ENCODE measurements at places on chromosomes 3 and 15. TPM values are rescaled to one million over a fixed set of nuclear protein-coding genes. Genes with fewer than 3 reads are reported as not detected.

Gene CACNA2D2
- 3.6 TPM for total RNA-seq

Gene MAP1A
- 9.3 TPM for total RNA-seq

DNA sequence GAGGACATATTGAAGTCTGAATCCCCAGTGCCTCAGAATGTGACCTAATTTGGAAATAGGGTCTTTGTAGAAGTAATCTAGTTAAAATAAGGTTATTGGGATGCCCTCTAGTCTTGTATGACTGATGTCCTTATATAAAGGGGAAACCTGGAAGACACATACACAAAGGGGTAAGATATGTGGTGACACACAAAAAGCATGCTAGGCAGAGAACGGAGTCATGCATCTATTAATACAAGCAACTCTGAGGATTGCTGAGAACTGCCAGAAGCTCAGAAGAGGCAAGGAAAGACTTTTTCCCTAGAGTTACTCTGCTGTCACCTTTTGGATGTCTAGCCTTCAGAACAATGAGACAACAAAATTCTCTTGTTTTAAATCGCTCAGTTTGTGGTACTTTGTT is 58.1 kb upstream of the TMEM108 start:
- H3K27ac ChIP-seq: no peak overlapping the region
- no peaks in the 10 kb centered on the region for H3K36me3 ChIP-seq
- no peak for DNase-seq
- no peaks in the 10 kb centered on the region for H3K4me1 ChIP-seq

Gene EPHB3
- 1.4 TPM for total RNA-seq

DNA sequence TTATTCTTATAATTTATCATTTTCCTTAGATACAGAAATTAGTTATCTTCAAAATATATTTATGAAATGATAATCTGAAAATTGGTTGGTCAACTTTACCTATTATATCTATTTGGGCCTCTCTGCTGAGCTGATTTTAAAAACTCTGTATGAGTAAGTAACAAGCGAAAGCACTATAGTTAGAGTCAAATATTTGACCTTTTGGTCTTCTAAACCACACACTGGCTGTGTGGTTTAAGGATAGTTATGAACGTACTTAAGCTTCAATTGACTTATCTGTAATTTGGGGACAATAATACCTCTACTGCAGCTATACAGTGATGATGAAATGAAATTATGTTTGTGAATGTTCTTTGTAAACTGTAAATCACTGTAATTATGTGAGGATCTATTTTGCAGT is 763.9 kb upstream of the GRM7 start:
- H3K27me3 ChIP-seq: no peaks in the 10 kb centered on the region
- no peaks in the 10 kb centered on the region for H3K4me1 ChIP-seq
- no peaks in the 10 kb centered on the region for H3K36me3 ChIP-seq
- no peak for DNase-seq

- DNase-seq: no peak
- no peak overlapping the region for H3K27ac ChIP-seq
Observed at GRCh38 chr3:107213044-107213669, 164.1 kb upstream of the CCDC54 start.

GRCh38 chr3:194346621-194347020 is 4.5 kb downstream of the CPN2 start:
- no peaks in the 10 kb centered on the region for H3K36me3 ChIP-seq
- H3K27ac ChIP-seq: no peak overlapping the region
- H3K4me3 ChIP-seq: no peak overlapping the region
- H3K4me1 ChIP-seq: no peaks in the 10 kb centered on the region

Gene SHF
- 5.2 TPM for total RNA-seq

GRCh38 chr3:115648559-115648958 is 25.2 kb downstream of the GAP43 start:
- DNase-seq: no peak
- H3K27ac ChIP-seq: no peak overlapping the region
- H3K4me1 ChIP-seq: no peaks in the 10 kb centered on the region
- H3K36me3 ChIP-seq: no peaks in the 10 kb centered on the region

DNA sequence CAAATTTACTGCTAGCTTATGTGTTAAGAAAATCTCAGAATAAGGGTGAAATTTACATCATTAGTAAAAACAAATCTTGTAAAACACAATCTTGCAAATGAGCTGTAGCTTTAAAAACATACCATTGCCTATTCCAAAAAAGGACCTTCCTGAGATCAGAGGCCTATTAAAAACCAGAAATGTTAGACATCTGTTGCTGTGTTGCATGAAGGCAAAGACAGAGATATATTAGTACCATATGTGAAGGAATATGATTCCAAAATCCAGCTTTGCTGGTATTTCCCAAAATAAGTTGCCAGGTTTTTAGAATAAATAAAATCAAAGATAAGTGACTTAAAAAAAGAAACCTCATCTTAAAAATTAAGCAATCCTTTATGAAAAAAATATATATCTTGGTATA is 504.1 kb upstream of the CDIN1 start:
- H3K36me3 ChIP-seq: no peaks in the 10 kb centered on the region
- H3K4me3 ChIP-seq: no peak overlapping the region
- no peak for DNase-seq
- H3K27ac ChIP-seq: no peak overlapping the region
- no peaks in the 10 kb centered on the region for H3K4me1 ChIP-seq

- no peak for DNase-seq
- H3K27me3 ChIP-seq: no peaks in the 10 kb centered on the region
- no peaks in the 10 kb centered on the region for H3K36me3 ChIP-seq
- H3K4me1 ChIP-seq: no peaks in the 10 kb centered on the region
- H3K4me3 ChIP-seq: no peak overlapping the region
Observed at GRCh38 chr3:60998858-60999257, 252.4 kb downstream of the FHIT start.

DNA sequence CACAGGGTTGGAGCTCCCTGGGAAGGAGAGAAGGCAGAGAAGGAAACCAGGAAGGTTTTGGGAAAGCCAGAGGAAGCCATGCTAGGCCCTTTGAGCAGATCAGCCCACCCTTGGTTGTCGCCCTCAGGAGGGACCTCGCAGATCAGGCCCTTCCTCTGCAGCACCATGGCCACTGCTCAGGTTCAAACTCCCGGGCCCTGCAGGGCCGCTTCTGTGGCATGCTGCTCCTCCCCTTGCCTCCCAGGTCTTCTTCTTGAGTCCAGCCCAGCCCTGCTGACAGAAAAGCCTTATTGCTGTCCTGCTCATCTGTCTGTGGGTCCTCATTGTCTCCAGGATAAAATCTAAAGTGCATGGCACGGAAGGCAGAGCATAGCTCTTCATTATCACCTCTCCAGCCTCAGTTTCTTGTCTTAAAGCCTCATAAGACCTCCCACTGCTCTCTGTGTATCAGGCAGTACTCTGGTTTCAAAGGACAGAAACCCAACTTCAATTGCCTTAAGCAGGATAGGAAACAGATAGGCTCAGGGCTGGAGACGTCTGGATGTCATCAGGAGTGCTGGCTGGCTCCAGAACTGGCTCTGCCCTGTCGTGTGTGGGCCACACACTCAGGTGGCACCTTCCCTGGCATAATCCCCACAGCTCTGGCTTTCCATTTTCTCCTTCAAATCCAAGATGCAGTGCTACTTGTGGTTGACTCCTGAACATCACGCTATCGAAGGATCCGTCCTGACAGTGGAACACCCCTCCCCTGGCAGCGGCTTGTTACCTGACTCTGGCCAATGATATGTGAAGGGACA is 118.5 kb downstream of the EEFSEC start:
- no peaks in the 10 kb centered on the region for H3K4me1 ChIP-seq
- no peaks in the 10 kb centered on the region for H3K27me3 ChIP-seq
- no peak overlapping the region for H3K27ac ChIP-seq
- no peaks in the 10 kb centered on the region for H3K36me3 ChIP-seq
- DNase-seq: peak; percentile 38

- no peak for DNase-seq
- H3K36me3 ChIP-seq: no peaks in the 10 kb centered on the region
- no peak overlapping the region for H3K4me3 ChIP-seq
- H3K27me3 ChIP-seq: no peaks in the 10 kb centered on the region
Observed at GRCh38 chr3:69833591-69833990, 94.3 kb downstream of the MITF start.

- no peak for DNase-seq
- H3K27ac ChIP-seq: no peak overlapping the region
- no peaks in the 10 kb centered on the region for H3K27me3 ChIP-seq
- no peaks in the 10 kb centered on the region for H3K4me1 ChIP-seq
- H3K36me3 ChIP-seq: no peaks in the 10 kb centered on the region
Observed at GRCh38 chr3:85627932-85628331, 669.1 kb downstream of the CADM2 start.

Gene GPR176
- total RNA-seq: 7.6 TPM

- H3K4me1 ChIP-seq: no peaks in the 10 kb centered on the region
- H3K36me3 ChIP-seq: peaks cover 3% of the 10 kb centered on the region
- no peak for DNase-seq
- H3K4me3 ChIP-seq: no peak overlapping the region
- H3K27me3 ChIP-seq: no peaks in the 10 kb centered on the region
Observed at GRCh38 chr15:74802290-74802689, 10.3 kb upstream of the LMAN1L start.

GRCh38 chr3:144294659-144295538 is 323.3 kb downstream of the DIPK2A start:
- no peak for DNase-seq
- no peaks in the 10 kb centered on the region for H3K27me3 ChIP-seq
- no peaks in the 10 kb centered on the region for H3K4me1 ChIP-seq
- H3K4me3 ChIP-seq: no peak overlapping the region
- no peaks in the 10 kb centered on the region for H3K36me3 ChIP-seq
- no peak overlapping the region for H3K27ac ChIP-seq

DNA sequence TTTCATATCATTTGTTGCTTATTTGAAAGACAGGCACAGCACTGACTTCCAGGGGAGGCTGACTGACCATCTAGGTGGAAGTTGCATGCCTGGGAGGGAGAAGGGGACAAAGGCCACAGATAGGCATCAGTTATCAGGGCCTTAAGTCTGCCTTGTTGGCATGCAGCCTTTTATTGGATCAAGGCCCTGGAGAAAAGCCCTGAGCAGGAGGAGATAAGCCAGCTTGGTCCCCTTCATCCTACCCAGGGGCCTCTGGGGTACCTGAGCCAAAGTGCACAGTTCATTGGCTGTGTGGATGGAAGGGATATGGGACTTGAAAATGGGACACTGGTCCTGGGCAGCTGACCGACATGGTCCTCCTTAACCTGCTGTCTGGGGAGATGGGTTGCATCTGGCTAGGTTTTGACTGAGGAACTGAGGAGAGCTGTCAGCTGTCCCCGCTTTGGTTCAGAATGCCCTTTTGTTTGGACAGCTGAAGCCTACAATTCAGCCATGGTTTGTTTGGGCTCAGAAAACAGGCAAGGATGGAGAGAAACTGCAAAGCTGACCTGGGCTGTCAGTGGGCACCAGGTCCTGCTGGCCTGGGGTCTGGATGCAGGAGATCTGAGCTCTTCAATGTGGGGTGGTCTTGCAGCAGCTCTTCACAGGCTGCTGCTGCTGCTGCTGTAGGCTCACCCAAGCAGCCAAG is 60.0 kb downstream of the FLNB start:
- H3K27ac ChIP-seq: peak overlapping the region; percentile 52
- no peaks in the 10 kb centered on the region for H3K27me3 ChIP-seq
- no peak overlapping the region for H3K4me3 ChIP-seq
- no peak for DNase-seq
- H3K36me3 ChIP-seq: no peaks in the 10 kb centered on the region

GRCh38 chr3:135081856-135082434 is 286.9 kb downstream of the EPHB1 start:
- no peak overlapping the region for H3K27ac ChIP-seq
- H3K4me1 ChIP-seq: no peaks in the 10 kb centered on the region
- H3K4me3 ChIP-seq: no peak overlapping the region
- DNase-seq: no peak
- H3K27me3 ChIP-seq: no peaks in the 10 kb centered on the region
- H3K36me3 ChIP-seq: no peaks in the 10 kb centered on the region

Gene RNF7
- total RNA-seq: 83.2 TPM

DNA sequence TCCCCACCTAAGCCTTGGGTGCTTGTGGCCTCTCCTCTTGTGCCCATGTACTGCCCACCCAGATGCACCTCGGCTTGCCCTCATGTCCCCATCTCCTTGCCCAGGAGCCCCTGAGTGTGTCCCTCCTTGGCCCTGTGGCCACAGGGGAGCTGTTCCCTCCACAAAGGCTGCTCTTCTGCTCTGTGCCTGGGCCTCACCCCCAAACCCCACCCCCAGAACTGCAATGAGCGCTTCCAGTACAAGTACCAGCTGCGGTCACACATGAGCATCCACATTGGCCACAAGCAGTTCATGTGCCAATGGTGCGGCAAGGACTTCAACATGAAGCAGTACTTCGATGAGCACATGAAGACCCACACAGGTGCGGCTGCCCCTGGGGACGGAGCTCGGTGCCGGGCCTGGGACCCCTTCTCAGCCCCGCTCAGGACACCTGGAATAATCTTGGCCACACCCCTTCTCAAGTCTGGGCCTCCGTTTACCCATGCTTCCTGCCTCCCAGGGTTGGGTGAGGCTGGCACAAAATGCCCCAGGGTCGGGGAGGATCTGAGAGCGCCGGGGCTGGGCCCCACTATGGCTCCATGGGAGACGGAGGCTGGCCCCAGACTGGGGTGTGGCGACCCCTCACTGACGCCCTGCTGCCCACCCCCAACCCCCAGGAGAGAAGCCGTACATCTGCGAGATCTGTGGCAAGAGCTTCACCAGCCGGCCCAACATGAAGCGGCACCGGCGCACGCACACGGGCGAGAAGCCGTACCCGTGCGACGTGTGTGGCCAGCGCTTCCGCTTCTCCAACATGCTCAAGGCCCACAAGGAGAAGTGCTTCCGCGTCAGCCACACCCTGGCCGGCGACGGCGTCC is 10.3 kb downstream of the ZBTB47 start:
- no peak for DNase-seq
- no peak overlapping the region for H3K27ac ChIP-seq
- H3K27me3 ChIP-seq: no peaks in the 10 kb centered on the region
- no peaks in the 10 kb centered on the region for H3K4me1 ChIP-seq
- no peak overlapping the region for H3K4me3 ChIP-seq

DNA sequence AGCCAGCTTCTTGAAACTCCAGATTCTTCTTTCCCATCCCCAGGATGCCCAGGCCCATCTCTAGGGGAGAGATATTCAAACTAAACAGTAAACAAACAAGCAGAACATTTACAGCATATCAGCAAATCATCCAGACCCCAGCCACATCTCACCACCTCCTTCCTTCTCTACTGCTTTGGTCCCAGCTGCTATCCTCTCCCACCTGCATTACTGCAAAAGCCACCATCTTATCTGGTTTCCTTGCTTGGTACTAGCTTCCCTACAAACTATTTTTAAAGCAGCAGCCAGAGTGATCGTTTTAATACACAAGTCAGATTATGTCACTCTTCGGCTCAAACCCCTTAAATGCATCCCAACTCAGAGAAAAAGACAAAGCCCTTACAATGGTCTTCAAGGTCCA is 4.8 kb downstream of the LYSMD2 start:
- H3K36me3 ChIP-seq: no peaks in the 10 kb centered on the region
- peak overlapping the region; percentile 93 for H3K27ac ChIP-seq
- H3K4me3 ChIP-seq: no peak overlapping the region
- no peak for DNase-seq

DNA sequence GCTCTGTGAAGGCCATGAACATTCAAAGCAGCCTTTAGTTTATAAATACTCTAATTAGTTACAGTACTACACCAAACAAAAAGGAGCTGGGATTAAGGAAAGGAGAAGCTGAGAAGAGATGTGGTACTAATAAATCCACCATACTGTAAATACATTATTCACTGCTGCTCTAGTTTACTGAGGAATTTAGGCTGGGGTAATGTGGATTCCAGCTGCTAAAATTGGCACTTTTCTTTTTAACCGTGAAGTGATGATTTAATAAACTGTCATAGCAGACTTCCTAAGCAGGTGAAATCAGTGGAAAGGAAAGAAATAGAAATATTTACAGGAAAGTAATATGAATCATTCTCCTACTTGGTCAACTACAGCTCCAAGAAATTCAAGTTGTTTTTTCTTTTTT is 88.7 kb downstream of the TFG start:
- DNase-seq: no peak
- no peak overlapping the region for H3K27ac ChIP-seq
- no peaks in the 10 kb centered on the region for H3K4me1 ChIP-seq
- no peaks in the 10 kb centered on the region for H3K27me3 ChIP-seq
- H3K4me3 ChIP-seq: no peak overlapping the region
